ENCODE measurements at places on chromosomes 5 and 9.

- DNase-seq = no peak
Observed at GRCh38 chr5:172178301-172178987, 9.6 kb downstream of the STK10 start.

GRCh38 chr5:6458833-6459232 lies 10.2 kb downstream of the UBE2QL1 start:
- DNase-seq = no peak

- no peak for DNase-seq
Observed at GRCh38 chr9:4262735-4263141, 37.1 kb downstream of the GLIS3 start.

- DNase-seq = no peak
Observed at GRCh38 chr5:39211773-39212172, 7.6 kb downstream of the FYB1 start.

- DNase-seq = no peak
Observed at GRCh38 chr5:142303565-142303964, 21.3 kb downstream of the SPRY4 start.
